SK-N-MC (cell line): ENCODE measurements at places on chromosomes 1 and 21.

DNA sequence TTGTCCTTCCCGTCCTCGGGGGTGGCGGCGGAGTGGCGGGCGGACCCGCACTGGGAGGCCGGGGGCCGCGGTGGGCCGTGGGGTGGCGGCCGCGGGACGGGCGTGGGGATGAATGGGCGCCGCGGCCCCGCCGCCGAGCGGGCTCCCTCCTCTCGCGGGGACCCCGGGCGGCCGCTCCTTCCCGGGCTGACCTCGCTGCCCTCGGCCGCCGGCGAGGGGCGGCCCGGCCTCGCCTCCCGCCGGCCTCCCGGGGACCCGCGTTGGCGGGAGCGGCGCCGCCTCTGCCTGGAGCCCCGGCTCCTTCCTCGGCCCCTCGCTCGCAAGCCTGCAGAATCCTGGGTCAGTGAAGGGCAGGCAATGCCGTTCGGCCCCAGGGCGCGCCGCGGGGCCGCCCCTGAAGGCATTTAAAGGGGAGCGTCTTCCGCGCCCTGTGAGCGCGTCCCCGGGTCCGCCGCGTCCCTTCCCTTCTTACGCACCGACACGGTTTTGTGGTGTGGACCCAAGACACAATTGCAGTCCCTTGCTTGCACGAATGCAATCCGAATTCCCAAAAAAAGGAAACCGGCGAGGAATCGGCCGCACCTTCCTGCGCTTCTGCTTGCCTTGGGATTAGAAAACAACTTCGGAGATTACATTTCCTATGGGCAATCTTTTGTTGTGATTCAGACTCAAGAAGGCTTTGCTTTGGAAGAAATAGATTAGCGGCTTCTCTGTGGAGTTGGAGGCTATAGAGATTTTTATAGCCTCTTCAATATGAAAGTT lies 776 bp downstream of the ITSN1 start:
- no peak for DNase-seq

- no peak for DNase-seq
Measured at GRCh38 chr1:29213055-29213454, 17.7 kb downstream of the MECR start.

DNA sequence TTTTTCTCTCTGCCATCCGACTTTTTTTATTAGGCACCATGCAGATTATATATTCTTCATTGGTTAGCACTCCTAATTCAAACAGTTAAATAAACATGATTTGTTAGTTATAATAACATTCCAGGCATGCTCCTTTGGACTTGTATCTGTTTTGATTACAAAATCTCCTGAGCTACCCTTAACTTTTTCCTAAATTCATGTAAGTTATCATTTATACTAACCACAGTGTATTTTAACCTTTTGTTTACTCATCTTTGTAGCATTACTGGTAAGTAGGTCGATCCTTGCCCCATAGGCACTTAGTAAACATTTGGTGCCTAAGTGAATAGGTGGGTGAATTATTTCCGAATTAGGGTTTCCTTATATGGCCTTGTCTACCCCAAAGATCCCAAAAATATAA lies 43.8 kb downstream of the MIER1 start:
- no peak for DNase-seq

- DNase-seq: no peak
Measured at GRCh38 chr1:209012443-209013196, 570.9 kb upstream of the CAMK1G start.

DNA sequence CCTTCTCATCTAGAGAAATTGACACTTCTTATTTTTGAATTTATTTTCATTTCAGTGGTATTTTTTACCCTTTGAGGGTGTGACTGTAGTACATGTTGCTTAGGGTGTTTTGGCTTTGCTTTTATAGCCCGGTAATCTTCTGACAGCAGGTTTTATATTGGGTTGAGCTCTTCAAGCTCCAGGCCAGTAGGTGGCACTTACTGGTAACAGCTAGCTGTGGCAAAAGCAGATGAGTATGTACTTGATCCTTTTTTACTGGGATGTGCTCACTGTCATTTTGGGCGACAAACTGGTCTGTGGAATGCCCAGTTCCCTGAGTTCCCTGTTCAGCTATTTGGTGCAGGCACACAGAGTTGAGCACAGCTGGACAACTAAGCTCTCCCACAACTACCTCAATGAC lies 916.2 kb upstream of the B3GALT2 start:
- no peak for DNase-seq

GRCh38 chr1:8020032-8020431 lies 6.1 kb downstream of the ERRFI1 start:
- DNase-seq: no peak

GRCh38 chr1:45134461-45134873 lies 71.9 kb downstream of the ZSWIM5 start:
- DNase-seq: no peak

- no peak for DNase-seq
Measured at GRCh38 chr1:235918032-235918431, 51.3 kb upstream of the LYST start.

- DNase-seq: no peak
Measured at GRCh38 chr1:173424782-173425407, 52.2 kb upstream of the PRDX6 start.

DNA sequence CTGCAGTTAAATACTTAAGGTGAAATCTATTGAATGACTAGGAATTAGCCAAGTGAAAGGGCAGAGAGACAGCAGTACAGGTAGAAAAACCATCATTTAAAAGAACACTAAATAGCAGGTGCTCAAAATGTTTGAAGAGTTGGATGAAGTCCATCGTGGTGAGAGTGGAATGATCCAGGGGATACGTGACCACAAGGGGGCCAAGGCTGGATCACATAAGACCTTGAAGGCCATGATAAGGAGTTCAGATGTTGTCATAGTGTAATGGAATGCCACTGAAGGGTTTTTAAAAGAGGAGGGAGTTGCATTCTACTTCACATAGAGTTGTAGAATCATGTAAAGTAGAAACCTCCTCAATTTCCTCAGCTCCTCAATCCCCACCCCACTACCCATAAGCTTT lies 34.8 kb upstream of the HOOK1 start:
- DNase-seq: no peak

DNA sequence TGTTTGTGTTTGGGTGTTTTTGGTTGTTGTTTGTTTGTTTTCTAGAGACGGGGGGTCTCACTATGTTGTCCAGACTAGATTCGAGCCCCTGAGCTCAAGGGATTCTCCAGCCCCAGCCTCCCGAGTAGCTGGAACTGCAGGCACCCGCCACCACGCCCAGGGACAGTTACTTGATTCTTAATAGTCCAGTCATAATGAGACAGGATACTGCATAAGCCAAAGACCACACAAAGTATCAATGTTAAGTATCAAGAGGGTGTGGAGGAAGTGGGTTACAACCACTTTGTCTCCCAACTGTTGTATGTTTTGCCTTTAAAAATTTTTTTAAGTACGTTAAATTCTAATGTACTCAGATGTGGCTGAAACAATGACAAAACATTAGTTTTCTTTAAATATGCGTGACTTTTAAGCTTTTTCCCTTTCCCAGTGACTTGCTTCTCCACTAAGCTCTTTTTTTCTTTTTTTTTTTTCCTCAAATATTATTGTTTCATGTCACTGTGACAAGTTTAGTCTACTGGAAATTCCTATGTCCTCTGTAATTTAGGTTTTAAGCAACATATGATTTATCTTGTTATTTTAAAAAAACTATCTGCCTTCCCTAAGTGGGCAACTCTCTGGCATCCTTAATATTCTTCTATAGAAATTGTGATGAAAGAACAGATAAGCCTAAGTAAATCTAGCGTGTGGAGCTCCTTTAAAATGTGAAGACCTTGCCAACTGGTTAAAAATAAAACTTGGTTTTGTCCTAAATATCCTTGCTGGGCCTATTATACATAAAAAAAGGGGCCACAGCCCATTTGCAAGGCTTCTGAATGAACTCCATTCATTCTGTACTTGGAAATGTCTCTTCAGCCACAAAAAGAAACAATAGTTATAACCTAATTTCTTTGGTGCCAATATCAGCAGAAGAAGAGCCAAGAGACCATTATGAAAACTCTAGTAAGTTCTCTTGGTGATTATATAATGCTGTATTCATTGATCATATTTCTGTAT lies 56.2 kb upstream of the DPH5 start:
- DNase-seq: no peak

- no peak for DNase-seq
Measured at GRCh38 chr1:89728381-89728780, 92.5 kb upstream of the LRRC8D start.

GRCh38 chr1:19682257-19682656 lies 17.6 kb downstream of the HTR6 start:
- DNase-seq: no peak
